ENCODE measurements at places on chromosomes 5 and 9.

- DNase-seq: no peak
These were observed 11.5 kb upstream of the PSIP1 start for GRCh38 chr9:15522130-15522755.

DNA sequence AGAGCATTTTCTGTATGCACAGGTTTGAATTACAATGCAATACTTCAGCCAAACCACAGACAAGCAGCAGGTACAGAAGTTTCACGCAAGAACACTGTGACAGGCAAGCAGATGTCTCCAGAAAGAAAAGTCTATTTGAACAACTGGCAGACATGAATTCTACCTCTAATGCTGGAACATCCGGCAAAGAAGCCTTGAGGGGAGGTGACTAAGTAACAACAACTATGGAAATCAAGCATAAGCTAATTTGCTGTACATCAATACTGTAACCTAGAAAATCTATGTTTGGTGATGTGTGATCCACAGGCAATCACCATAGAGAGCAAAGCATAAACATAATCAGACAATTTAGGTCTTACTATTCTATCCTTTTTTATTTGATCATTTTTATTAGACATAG lies 65.5 kb downstream of the PLK2 start:
- DNase-seq: no peak

- no peak for DNase-seq
These were observed 27.2 kb downstream of the RANBP6 start for GRCh38 chr9:5988265-5988664.

- no peak for DNase-seq
These were observed 12.5 kb downstream of the LHX6 start for GRCh38 chr9:122216138-122216797.

GRCh38 chr5:146640285-146640896 lies 124.4 kb upstream of the GPR151 start:
- peak; percentile 64 for DNase-seq

DNA sequence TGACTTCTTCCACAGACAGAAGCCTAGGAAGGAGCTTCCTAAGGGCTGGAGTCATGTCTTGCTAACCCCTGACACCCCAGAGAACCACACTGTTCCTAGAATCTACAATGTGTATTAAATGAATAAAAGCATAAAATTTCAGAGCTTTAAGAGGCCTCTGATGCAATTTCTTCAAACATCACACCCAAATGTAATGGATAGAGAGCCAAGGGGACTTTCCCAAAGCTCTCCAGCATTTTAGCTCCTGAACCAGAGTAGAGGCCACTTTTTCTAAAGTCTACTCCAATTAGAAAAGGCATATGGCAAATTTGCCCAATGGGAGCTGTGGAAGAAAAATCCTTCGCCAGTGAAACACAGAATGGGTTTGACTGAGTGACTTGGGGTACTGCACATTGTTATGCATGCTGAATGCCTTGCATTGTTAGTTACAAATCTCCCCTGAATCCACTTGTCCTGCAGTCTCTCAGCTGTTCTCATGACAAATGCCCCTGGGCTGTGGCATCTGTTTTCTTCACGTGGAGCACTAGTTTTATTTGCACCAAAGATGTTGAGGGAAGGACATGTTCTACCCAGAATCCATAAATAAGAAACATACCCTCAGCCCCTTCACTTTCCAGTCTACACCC lies 334.0 kb downstream of the ASTN2 start:
- DNase-seq: no peak

DNA sequence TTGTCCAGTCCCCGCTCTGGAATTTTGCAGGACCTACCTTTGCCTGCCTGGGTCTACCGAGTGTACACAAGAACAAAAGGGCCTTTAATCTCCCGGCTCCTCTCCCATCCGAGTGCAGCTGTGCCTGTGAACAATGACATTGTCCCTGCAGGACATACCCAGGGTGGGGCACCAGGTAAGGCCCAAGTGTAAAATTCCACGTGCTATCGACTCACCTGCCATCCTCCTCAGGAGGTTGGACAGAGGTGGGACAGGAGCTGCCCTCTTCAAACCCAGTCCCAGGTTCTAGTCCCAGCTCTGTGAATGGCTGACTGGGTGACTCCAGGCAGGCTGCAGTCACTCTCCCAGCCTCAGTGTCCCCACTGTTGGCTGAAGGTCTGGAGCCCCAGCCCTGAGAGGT lies 159.6 kb upstream of the ALDH1B1 start:
- DNase-seq: no peak

DNA sequence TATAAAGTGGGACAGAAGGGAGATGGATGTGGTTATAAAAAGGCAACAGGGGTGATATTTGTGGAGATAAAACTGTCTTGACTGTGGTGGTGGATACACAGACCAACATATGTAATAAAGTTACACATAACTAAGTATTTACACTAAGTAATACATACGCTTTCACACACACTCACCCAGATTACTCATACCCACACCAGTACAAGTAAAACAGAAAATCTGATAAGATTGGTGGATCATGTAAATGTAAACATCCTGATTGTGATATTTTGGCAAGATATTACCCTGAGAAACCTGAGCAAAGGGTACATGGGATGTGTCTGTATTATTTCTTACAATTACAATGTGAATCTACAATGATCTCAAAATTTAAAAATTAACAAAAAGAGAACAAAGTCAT lies 53.3 kb upstream of the SLIT3 start:
- DNase-seq: no peak

GRCh38 chr5:24103451-24104023 lies 541.2 kb downstream of the CDH10 start:
- no peak for DNase-seq

All from hepatocyte (in vitro differentiated cells).